Right atrium auricular region (tissue), 2 donors: ENCODE measurements at places on chromosomes 12 and 14. TPM values are rescaled to one million over a fixed set of nuclear protein-coding genes. Genes with fewer than 3 reads are reported as not detected.
A peak's percentile ranks its signal among the peaks of the same experiment; 100 is the strongest.

DNA sequence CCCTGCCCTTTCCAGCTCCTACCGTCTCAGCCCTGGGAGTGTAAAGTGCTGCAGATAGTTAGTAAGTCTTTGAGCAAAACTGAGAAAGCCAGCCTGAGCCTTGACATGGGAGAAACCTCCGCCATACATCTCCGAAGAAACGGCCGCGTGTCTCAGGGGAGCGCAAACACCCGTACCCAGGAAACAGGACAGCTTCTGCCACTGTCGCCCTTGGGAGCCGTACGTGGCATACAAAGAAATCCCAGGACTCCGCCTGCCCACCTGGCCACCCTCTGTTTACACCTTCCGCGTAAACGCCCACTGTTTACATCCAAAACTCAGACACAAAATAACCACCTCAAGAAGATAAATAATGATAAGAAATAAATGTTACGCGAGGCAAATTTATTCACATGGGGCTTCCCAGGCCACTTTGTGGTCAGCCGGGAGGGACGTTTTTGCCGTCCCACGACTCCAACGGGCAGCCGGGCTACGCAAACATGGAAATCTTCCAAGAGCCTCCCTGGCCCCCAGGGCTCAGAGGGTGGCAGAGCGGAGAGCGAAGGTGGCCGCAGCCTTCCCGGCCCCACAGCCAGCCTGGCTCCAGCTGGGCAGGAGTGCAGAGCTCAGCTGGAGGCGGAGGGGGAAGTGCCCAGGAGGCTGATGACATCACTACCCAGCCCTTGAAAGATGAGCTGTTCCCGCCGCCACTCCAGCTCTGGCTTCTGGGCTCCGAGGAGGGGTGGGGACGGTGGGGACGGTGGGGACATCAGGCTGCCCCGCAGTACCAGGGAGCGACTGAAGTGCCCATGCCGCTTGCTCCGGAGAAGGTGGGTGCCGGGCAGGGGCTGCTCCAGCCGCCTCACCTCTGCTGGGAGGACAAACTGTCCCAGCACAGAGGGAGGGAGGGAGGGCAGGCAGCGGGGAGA is at the start of gene BDKRB2:
Gene BDKRB2, plus strand, starts transcription at position 689 of the 908 bp plus-strand sequence. CDS start 32,269 bp downstream, outside the sequence.
- H3K36me3 ChIP-seq, result no peaks in the 10 kb centered on the region
- no peaks in the 10 kb centered on the region for H3K27me3 ChIP-seq
- H3K4me3 ChIP-seq, result peak within 1 kb of the TSS; percentile 35
- DNase-seq, result peak; percentile 76
- no peaks in the 10 kb centered on the region for H3K4me1 ChIP-seq

Gene PLEKHD1
- not detected for total RNA-seq

Gene DAO
- total RNA-seq, result not detected

Gene DEGS2
- total RNA-seq, result not detected

DNA sequence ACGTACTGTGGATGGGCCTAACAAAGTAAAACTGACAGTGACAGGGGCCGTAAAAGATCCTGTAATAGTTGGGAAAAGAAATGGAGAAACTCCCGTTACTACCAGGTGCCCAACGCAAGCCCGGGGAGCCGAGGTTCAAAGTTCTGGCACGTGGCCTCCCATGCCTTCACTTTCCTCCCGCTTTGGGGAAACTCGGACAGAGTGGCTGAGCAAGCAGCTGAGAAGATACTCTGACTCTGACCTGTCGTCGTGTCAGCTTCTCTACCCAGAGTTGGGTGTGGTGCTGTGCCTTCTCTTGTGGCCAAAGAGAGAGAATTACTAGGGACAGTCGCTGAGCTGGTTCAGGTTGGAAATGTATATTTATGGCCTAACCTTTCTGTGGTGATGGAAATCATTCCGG is 1.7 kb downstream of the B4GALNT3 start:
- peak overlapping the region; percentile 86 for H3K27ac ChIP-seq
- H3K27me3 ChIP-seq, result no peaks in the 10 kb centered on the region
- H3K4me3 ChIP-seq, result peak overlapping the region; percentile 68
- DNase-seq, result no peak
- H3K4me1 ChIP-seq, result peaks cover 40% of the 10 kb centered on the region
- no peaks in the 10 kb centered on the region for H3K36me3 ChIP-seq

DNA sequence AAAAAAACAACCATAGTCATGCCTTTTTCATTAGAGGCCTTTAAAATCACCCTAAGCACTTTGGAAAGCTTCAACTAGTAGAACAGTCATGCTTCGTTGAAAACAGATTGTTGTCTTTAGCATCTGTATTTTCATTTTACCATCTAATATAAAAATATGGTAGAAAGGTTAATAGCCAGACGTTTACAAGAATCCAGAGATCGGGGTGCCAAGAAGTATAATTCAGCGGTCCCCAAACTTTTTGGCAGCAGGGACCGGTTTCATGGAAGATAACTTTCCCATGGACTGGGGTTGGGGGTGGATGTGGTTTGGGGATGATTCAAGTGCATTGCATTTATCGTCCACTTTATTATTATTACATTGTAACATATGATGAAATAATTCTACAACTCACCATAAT is 138.4 kb downstream of the GLT1D1 start:
- DNase-seq, result no peak
- H3K4me3 ChIP-seq, result no peak overlapping the region
- H3K4me1 ChIP-seq, result no peaks in the 10 kb centered on the region
- no peak overlapping the region for H3K27ac ChIP-seq
- no peaks in the 10 kb centered on the region for H3K36me3 ChIP-seq
